ENCODE measurements at places on chromosomes 5 and 9.

GRCh38 chr9:8188723-8189407 lies 389.3 kb upstream of the DMAC1 start:
- no peak for DNase-seq

DNA sequence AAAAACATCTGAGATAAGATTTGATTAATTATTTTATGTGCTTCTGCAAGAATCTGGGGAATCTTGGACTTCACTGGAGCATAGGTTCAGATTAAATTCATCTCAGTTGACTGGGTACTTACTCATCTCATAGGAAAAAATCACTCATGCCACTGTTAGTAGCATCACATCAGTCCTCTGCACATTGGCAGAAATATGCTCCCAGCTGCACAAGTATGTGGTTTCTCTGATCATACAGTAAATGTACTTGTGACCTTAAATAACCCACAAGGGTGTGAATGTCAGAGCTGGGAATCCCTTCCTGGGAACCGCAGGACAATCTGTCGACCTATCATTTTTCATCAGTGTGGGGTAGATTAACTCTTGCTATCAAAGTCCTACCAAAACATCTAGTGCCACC lies 203.7 kb upstream of the SLC24A2 start:
- DNase-seq = peak; percentile 36

- no peak for DNase-seq
These were observed 31.2 kb downstream of the CNOT6 start for GRCh38 chr5:180525399-180525798.

DNA sequence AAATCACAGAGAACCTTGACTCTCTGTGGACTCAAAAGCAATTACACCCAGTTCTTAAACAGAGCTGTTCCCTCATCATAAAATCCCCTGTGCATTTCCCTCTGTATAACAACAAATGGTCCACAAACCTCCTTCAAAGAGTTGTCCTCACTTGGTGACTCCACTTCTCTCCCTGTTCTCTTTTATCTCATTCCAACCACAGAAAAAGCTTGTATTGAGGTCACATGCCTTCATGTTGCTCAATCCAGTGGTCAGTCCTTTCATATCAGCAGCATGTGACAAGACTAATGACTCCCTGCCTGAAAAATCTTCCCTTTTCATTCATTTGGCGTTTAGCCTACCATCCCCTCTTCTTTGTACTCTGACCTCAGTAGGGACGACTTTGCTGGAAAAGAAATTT lies 158.0 kb downstream of the DEPDC1B start:
- DNase-seq = no peak

DNA sequence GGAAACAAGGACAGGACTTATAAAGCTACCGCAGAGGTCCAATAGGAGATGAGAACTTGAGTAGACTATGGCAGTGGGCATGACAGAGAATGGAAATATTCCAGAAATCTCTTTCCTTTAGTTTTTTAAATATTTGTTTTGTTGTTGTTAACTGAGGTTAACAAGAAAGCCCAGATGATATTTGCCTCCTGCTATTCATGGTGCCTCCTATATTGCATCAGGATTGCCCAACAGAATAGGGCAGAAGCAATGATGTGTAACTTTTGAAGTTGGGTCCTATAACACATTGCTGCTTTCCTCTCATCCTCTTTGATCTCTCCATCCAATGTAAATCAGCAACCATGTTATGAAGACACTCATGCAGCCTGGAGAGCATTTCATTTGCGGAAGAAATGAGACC lies 42.8 kb downstream of the PDE4D start:
- DNase-seq = no peak

DNA sequence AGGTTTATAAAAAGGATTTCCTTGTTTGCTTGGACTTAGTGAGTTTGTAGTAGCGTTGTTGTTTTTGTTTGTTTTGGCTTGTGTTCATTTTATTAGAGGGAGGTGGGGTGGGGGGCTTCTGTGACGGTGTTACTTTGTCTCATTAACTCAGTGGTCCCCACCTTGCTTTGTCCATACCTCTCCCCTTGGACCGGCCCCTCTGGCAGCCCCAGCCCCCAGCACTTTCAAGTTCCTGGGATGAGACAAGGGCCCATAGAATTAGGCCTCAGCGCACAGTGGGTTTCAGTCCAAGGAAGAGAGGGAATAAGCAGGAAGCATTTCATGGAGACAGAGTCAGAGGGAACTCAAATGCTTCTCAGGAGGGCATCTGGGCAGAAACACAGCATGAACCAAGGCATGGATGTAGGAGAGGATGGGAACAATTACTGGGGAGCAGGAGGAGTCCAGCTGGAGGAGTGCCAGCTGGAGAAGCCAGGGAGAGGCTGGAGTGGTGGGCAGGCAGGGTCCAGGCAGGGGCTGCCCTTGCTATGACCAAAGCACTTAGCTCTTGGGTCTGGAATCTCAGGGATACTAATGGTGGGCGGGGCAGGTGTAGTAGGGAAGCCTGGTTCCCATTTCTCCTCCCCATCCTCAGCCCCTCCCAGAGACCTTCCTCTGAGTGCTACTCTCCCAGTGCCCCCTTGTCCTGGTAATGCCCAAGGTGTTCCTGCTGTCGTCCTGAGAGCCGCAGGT lies 23.5 kb upstream of the ENHO start:
- no peak for DNase-seq
